Peyer's patch (tissue), 4 donors: ENCODE measurements at places on chromosomes 13 and 19. TPM values are rescaled to one million over a fixed set of nuclear protein-coding genes. Genes with fewer than 3 reads are reported as not detected.
A peak's percentile ranks its signal among the peaks of the same experiment; 100 is the strongest.

RCBTB2 gene
- total RNA-seq = 5.4 TPM

FLT3LG gene
- 4.0 TPM for total RNA-seq

NACC1 gene
- 21.5 TPM for total RNA-seq

GPR12 gene
- total RNA-seq = not detected

MIR17HG gene
- 4.1 TPM for total RNA-seq

PSG4 gene
- total RNA-seq = not detected

DDX39A gene
- 52.5 TPM for total RNA-seq

AXL gene
- total RNA-seq = 24.7 TPM

PCDH9 gene
- total RNA-seq = 0.88 TPM

ZNF541 gene
- total RNA-seq = not detected

ZNF880 gene
- total RNA-seq = 7.2 TPM

GRCh38 chr19:7917267-7918061 lies 2.7 kb upstream of the SNAPC2 start:
- DNase-seq = peak; percentile 76

- no peak for DNase-seq
Observed at GRCh38 chr13:94988654-94989053, 276.3 kb upstream of the SOX21 start.

GRCh38 chr19:42816894-42817293 lies 51.4 kb upstream of the PSG8 start:
- DNase-seq = no peak

DNA sequence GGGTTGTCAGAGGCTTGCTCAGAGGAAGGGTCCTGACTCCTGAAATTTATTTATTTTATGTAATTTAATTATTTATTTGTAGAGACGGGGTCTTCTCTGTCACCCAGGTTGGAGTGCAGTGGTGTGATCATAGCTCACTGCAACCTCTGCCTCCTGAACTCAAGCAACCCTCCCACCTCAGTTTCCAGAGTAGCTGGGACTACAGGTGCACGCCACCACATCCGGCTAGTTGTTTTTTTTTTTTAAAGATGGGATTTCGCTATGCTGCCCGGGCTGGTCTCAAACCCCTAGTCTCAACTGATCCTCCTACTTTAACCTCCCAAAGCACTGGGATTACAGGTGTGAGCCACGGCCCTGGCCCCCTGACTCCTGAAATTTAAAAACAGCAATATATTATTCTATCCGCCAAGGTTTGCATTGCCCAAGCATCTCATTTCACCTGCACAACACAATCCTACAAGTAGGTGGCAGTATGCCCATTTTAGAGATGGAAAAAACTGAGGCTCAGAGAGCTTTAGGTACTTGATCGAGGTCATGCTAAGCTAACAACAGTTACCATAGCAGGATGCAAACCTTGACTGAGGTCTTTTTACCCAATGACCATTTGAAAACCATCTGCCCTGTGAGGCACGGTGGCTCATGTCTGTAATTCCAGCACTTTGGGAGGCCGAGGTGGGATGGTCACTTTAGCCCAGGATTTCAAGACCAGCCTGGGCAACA lies 18.1 kb downstream of the ARHGEF18 start:
- DNase-seq = peak; percentile 14

GRCh38 chr13:48831248-48831647 lies 144.5 kb upstream of the FNDC3A start:
- DNase-seq = no peak

GRCh38 chr19:55596304-55596703 lies 3.0 kb downstream of the FIZ1 start:
- DNase-seq = no peak

DNA sequence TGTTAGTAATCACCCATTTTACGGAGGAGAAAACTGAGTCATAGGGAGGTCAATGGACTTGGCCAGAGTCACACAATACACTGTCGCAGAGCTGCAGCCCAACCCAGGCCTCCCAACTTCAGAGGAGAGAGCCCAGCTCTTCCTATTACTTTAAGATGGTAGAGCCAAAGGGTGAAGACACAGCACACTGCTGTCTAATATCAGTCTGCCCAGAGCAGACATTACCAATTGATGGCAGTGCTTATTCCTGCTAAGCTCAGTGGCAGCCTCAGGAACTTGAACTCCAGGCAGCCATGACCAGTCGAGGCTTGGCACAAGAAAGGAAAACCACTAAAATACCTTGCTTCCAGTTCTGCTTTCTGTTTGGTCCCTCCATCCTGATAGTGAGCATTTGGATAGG lies 18.4 kb downstream of the TMEM150B start:
- DNase-seq = no peak

DNA sequence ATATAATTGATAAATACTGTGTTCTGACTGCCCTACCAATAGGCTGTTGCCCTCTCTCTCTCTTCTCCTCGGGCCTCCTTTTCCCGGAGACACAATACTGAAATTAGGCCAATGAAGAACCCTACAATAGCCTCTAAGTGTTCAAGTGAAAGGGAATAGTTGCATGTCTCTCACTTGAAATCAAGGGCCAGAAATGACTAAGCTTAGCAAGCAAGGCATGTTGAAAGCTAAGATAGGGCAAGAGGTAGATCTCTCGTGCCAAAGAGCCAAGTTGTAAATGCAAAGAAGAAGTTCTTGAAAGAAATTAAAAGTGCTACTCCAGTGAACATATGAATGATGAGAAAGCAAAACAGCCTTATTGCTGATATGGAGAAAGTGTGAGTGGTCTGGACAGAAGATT lies 13.3 kb downstream of the KATNAL1 start:
- no peak for DNase-seq

DNA sequence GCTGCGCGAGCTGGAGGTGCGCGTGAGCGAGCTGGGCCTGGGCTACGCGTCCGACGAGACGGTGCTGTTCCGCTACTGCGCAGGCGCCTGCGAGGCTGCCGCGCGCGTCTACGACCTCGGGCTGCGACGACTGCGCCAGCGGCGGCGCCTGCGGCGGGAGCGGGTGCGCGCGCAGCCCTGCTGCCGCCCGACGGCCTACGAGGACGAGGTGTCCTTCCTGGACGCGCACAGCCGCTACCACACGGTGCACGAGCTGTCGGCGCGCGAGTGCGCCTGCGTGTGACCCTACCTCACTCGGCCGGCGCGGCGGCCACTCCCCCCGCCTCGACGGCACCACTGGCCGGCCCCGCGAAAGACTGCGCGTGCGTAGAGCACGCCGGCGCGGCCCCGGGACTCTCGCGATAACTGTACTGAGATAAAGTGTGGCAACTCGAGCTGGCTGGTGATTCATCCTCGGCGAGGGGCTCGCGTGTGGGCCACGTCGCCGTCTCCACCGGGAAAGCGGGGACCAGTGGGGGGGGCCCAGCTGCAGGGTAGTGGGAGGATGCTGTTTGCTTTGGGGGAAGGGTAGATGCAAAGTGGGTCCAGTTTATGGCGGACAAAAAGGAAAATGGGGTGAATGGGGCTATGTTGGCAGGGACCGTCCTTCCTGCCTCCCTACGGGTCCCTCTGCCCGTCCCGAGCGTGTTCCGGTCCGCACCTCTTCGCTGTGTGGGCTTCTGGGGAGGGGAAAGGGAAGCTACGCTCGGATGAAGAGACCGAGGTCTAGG lies 11.4 kb downstream of the FUT6 start:
- DNase-seq = peak; percentile 95

DNA sequence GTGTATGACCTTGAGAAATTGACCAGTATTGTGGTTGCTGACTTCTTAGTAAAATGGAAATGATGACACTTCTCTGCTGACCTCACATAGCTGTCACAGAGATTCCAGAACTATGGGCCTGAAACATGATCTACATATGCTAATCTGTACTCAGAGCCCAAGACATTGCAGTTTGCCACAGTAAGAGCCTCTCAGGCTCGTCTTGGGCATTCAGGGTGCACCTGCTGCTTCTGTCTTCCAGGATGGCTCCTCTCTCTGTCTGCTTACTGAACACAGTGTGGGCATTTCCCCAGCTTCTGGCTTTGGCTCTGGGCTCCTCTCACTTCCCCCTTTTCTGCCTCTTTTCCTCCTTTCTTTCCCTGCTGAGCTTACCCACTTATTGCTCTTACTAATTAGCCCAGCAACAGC lies 22.3 kb upstream of the SLC46A3 start:
- no peak for DNase-seq

- DNase-seq = no peak
Observed at GRCh38 chr13:114155320-114155719, 22.9 kb upstream of the RASA3 start.

DNA sequence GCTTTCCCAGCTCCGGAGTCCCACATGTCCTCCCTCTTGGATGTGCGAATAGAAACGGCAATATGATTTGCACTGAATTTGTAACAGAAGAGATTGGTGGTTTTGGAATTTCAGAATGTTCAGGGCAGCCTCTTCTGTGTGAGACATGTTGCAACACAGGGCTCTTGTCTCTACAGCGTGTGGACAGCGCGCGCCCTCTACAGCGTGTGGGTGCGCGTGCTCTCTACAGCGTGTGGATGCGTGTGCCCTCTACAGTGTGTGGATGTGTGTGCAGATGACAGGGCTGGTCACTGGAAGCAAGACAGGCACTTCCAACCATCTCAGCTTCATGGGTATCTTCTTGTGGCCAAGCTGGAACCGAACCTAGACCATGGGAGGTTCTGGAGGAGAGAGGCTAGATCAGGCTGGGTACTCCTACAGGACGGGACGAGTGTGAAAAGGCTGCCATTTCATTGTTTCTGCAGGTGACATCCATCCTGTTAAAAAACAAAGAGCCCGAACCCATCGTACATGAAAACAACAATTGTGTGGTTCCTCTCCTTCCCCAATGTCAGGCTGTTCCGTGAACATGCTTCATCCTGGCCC lies 78.4 kb downstream of the TEX29 start:
- DNase-seq = peak; percentile 19

GRCh38 chr13:42394711-42395085 lies 122.7 kb downstream of the AKAP11 start:
- no peak for DNase-seq

- peak; percentile 78 for DNase-seq
Observed at GRCh38 chr19:13633109-13633508, 126.8 kb upstream of the CACNA1A start.

- DNase-seq = no peak
Observed at GRCh38 chr19:55451965-55452748, 9.1 kb upstream of the SHISA7 start.

DNA sequence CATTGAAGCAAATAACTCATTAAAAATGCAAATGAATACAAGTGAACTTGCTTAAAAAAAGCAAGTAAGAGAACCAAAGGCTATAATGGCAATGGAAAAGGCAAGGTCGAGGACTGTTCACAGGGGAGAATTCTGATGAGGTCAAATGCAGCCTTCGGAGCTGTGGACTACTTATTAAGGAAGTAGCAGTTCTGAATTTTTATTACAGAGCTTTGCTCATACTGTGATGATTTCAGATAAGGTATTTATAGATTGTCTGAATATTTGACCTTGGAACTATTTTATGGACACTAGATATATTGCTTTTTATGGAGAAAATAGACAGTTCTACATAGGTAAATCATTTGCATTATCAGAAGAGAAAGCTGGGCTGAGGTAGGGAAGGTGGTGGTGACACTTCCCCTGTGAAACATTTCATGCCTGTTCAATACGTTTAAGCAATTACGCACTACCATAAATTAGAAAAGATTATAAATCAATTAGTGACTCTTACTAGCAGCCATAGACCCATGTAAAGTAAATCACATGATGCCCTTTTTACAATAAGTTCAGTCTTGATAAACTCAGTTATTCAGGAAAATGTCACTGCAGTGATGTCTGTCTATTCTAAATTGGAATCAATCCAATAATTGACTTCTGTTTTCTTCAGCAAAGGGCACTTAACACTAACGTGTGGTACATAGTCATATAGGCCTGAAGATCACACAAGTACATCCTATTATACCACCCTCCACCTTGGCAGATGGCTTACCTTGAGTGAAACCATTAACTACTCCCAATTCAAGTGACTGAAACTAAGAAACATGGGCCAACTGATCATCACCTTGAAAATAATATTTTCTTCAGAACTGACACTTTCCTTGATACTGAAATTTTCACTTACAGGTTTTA lies 260.0 kb downstream of the KLF12 start:
- no peak for DNase-seq

DNA sequence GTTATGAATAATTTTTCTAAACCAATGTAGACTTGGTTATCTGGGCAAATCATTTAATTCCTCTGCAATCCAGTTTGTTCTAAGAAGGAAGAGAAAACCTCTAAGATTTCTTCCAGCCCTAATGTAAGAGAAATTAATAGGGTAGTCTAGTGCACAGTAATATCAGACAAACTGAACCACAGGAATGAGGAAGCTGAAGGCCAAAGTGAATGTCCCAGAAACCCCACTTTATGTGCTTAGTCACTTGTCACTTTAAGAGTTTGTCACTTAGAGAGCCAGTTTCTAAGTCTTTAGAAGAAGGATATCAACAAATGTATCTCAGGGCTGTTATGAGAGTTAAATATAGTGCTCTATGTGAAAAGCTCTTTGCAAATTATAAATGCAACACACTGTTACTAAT lies 750.6 kb downstream of the DIAPH3 start:
- DNase-seq = no peak

GRCh38 chr19:11662278-11662677 lies 65.0 kb downstream of the ZNF627 start:
- no peak for DNase-seq

DNA sequence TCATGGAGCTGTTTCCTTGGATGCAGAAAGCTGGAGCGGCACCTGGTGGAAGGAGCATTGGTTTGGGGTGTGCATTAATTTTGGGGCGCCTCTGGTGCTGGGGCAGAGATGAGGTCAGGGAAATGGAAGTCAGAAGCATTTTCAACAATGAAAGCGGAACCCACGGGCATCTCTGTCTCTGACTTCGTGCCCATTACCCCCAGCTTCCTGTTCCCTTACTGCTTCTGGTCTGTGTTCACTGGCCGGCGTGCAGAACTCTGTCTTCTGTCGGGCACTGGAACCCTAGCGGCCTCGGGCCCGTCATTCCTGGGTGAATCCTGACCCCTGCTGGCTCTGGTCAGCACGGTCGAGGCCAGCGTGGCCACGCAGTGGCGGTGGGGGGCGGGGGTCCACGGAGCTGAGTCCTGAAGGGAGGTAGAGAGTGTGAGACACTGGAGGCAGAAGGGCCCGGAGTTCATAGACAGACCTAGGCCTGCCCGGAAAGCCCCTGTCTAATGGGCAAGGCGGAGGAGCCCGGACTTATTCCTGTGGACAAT lies 7.9 kb upstream of the LINGO3 start:
- DNase-seq = peak; percentile 69
